ENCODE measurements at places on chromosomes 1 and 21.
A peak's percentile ranks its signal among the peaks of the same experiment; 100 is the strongest.

GRCh38 chr1:79903321-79903720 is 896.8 kb upstream of the ADGRL4 start:
- no peak for DNase-seq

DNA sequence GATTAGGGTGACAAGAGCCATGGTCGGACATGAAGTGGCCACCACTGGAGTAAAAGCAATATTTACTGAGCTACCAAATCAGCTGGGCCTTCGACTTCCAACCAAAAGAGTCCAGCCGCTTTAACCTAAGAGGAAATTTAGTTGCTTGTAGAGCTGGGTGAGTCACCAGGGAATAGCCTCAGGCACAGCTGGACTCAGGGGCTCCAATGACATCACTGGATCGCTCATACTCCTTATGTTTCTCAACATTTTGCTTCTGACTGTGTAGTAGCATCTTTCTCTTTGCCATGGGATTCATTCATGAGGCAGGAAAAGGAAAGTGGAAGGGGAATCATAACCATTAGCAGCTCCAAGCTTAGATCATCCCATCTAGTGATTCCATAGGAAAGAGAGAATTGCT is 664.4 kb downstream of the MATN1 start:
- peak; percentile 73 for DNase-seq

DNA sequence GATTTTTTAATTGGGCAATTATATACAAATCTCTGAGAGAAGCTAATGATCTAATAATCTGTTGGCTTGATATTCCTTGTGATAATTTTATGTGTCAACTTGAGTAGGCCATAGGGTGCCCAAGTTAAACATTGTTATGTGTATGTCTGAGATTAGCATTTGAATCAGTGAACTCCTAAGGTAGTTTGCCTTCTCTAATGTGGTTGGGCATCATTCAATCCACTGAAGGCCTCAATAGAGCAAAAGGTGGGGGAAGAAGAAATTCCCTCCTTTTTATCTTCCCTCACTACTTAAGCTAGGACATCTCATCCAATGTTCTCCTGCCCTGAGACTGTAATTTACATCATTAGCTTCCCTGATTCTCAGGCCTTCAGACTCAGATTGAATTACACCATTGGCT is 394.5 kb downstream of the LMO4 start:
- DNase-seq: no peak

DNA sequence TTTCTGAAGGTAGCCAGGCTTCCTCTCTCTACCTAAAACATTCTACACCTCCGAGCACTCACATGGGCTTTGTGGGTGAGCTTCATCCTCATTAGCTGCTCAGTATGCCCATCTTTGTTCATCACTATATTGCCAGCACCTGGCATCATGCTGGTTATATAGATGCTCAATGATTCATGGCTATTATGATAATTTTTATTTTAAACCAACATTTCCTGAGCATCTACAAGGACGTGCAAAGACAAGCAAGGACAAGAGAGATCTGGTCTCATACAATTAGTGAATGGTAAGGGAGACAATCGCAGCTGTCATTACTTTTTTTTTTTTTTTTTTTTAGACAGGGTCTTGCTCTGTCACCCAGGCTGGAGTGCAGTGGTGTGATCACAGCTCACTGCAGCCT is 11.3 kb upstream of the QSOX1 start:
- no peak for DNase-seq

DNA sequence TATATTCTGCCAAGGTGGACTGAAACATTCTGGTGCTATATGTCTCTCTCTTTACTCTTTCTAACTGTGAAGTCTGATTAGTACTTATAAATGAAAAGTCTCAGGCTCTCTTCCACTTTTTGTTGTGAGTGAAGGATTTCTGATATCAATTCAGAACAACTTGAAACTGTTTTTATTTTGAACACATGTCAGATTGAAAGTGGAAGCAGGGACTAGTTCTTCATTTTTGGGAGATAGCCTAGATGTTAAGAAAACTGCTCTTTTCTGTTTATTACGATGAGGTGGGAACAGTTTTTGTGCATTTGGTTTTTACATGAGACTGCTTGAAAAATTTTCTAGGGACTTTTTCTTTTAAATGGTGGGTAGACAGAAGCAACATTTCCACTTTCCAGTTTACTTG is 14.5 kb upstream of the GBP3 start:
- no peak for DNase-seq

DNA sequence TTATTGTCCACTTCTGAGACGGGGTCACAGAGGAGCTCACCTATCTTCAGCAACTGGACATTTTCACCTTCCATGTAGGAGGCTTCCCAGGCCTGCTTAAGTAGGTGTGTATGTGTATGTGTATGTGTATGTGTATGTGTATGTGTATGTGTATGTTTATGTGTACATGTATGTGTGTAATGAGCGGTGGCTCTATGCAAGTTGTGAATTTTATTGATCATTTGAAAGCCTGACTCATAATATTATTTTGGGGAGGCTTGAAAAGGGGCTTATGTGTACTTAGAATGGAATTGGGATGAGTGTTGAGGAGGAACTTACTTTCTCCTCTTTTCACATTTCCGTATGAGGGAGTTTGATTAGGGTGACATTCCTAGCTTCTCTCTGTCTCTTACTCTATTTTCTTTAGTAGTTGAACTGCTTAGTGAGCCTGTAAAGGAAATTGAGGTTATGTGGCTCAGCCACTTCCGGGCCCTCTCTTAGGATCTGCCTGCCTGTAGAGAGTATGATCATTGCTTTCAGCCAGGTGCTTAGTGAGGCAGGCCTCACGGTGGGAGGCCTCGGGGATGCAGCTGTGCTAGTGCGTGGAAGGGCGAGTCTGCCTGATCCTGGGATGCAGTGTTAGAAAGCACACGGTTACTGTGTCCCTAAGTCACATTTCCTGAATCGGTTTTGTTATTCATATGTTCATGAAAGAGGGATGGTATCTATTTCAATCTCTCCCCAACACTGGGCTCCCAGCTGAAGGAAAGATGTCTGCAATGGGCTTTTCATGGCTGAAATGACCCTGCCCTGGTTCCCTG is 61.0 kb downstream of the IER5 start:
- DNase-seq: no peak

DNA sequence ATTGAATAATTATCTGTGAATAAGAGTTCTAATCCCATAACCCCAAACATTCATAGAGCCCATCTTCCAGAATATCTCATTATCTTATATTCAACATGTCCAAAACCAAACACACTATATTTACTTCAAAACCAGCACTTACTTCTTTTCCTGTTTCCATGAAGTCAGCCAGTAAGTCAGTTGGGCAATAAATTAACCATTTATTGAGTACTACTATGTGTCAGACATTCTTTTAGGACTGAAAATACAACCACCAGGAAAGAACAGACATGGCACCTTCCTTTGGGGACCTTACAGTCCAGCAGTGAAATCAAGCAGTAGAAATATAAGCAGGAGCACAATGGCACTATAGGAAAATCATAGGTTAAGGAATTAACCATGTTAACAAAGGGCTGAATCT is 8.8 kb downstream of the AK5 start:
- no peak for DNase-seq

DNA sequence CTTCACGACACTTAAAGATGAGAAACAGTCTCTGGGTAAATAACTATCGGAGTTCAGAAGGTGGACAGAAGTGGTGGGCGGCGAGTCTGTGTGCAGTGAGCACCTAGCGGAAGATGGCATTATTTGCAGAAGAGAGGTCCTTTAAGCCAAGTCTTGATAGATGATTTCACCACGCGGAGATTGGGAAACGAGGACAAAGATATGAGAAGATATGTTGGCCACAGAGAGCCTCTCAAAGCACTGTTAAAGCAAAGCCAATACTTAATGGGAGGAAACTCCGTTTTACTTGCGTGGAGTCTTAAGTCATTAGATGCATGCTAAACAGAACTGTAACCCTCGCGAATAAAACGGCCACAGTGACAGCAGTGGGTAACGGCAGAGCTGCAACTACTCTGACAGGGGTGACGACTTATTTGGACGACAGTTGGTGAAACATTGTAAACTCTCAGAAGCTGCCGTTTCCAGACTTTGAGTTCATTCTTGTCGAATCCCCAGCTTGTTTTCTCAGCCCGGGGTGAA is 577 bp upstream of the CEP350 start:
- no peak for DNase-seq

DNA sequence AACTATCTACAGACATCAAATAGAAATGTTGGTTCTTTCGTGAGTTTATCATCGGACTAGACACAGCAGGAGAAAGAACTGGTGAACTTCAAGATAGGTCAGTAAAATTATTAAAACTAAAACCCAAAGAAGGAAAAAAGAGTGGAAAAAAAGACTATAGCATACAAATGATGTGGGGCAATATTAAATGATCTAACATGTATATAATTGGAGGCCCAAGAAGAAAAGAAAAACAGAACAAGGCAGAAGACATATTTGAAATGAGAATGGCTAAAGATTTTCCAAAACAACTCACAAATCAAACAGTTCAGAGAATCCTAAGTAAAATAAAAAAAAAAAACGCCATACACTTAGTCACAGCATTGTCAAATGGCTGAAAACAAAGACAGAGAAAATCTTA is 101.8 kb downstream of the PCNX2 start:
- no peak for DNase-seq

DNA sequence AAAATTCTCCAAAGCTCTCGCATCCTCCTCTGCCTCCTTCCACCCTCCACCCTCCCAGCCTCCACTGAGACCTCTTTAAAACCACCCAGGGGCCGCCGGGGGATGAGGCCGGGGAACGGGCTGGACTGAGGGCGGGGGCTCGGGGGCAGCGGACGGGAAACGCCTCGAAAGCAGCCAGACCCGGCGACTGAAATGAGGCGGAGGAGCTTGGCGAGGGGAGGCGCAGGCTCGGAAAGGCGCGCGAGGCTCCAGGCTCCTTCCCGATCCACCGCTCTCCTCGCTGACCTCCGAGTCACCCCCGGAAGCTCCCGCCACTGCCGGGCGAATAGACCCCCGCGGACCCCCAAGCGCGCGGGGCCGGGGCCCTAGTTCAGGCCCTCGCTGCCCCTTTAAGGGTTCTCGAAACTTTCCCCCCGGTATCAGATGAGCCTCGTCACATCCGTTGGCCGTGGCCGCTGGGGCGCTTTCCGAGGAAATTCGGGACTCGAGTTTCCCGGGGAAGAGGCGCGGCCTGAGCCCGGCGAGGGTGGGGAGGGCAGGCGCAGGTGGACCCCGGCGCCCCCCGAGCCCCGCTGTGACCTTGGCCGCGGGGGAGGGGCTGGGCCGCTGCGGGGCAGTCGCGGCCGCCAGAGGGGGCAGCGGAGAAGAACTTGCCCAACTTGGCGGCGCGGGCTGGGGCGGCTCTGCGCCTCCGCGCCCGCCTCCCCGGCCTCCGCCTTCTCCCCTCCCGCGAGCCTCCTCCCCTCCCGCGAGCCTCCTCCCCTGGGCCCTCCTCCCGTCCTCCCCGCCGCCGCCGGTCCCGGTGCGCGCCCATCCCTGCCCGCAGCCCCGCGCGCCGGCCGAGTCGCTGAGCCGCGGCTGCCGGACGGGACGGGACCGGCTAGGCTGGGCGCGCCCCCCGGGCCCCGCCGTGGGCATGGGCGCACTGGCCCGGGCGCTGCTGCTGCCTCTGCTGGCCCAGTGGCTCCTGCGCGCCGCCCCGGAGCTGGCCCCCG is at the start of gene BACE2:
BACE2 (plus strand) TSS at position 813 of the 995 bp plus-strand sequence; CDS start at position 917, 104 bp downstream.
- DNase-seq: peak; percentile 76

DNA sequence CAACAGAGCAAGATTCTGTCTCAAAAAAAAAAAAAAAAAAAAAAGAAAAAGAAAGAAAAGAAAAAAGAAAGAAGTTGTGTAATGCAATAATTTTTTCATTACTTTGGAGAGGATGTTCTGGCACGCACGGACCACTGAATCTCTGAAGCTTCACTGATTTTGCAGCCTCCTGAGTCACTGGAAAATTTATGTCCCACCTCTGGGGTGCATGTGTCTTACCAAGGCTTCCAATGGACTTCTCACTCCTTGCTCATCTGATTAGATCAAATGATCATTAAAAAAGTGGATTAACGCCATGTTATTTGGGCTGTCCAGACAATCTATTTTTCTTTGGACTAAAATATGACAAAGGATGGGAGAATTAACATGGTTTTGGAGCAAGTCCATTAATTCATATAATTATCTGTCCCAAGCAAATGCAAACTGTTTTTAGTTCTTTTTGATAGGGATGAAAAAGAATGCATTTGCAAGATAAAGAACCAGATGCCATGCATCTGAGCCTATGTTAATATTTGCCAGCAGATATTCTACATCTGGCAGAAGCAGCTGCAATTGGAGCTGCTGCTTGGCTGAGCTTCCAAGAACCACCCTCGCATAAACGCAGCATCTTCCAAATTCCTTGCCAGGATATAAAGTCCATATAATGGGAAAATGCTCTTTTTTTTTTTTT is 10.1 kb upstream of the MAP1LC3C start:
- DNase-seq: no peak

DNA sequence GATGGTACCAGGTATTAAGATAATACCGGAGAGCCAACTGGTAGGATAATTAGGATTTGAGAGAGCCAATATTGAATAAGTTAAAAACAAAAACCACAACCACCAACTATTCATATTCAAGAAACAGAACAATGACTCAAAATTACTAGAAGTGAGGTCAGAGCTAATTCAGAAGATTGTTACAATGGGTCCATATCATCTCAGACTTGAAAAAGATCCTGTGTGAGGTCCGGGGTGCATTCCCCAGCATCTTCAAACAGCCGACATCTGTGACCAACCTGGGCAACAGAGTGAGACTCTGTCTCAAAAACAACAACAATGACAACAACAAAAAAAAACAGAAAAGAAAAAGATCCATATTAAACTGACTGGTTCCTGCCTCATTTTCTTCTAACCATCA is 18.6 kb downstream of the AK2 start:
- DNase-seq: no peak

- no peak for DNase-seq
Observed at GRCh38 chr1:41977326-41977725, 58.6 kb upstream of the HIVEP3 start.

- no peak for DNase-seq
Observed at GRCh38 chr1:202835548-202836072, 24.9 kb downstream of the PCAT6 start.

GRCh38 chr1:152344438-152344837 is 15.4 kb downstream of the FLG2 start:
- DNase-seq: no peak

DNA sequence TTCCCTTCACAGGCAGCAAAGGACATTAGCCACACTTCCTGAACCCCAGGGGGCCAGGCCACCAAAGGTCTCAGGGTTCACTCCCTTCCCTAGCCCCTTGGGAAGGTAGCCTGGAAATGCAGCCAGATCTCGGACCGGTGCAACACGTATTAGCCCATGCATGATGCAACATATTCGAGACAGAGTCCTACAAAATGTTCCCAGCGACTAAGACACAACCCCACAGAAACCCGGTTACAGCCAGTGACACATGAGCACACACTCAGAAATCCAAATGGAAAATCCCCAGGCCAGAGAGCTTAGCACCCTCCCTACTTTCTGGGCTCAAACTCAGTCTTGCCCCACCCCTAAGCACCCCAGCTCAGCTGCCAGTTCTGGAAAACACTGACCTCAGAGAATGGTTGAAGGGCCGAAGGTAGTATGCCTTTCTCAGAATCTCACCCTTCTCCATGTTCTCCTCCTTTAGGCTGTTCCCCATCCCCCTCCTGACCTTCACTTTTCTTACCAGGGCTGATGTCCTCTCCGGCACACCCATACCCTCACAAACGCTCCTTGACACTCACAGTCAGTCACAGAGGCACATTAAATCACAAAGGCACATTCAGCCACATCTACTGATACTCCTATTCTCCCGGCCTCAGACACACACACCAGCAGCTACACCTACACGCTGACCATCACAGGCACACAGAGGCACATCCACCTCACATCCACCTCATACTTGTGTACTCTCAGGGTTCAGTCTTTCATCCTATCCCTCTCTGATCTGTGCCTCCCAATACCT is at the start of gene TSPAN1:
TSPAN1 (plus strand) TSS at position 640 of the 784 bp plus-strand sequence. CDS start 6,021 bp downstream, outside the sequence.
- peak; percentile 88 for DNase-seq

- no peak for DNase-seq
Observed at GRCh38 chr1:60589916-60590315, 492.4 kb upstream of the NFIA start.

GRCh38 chr1:211705467-211706091 is 30.2 kb upstream of the NEK2 start:
- peak; percentile 85 for DNase-seq

Data from PC-9 (cell line).